ENCODE measurements at places on chromosomes 1 and 21. TPM values are rescaled to one million over a fixed set of nuclear protein-coding genes. Genes with fewer than 3 reads are reported as not detected.

GRCh38 chr1:12636098-12636950 is 7.6 kb upstream of the AADACL4 start:
- H3K27me3 ChIP-seq: no peaks in the 10 kb centered on the region
- H3K36me3 ChIP-seq: no peaks in the 10 kb centered on the region
- H3K4me1 ChIP-seq: no peaks in the 10 kb centered on the region
- H3K27ac ChIP-seq: no peak overlapping the region
- no peak for DNase-seq

DNA sequence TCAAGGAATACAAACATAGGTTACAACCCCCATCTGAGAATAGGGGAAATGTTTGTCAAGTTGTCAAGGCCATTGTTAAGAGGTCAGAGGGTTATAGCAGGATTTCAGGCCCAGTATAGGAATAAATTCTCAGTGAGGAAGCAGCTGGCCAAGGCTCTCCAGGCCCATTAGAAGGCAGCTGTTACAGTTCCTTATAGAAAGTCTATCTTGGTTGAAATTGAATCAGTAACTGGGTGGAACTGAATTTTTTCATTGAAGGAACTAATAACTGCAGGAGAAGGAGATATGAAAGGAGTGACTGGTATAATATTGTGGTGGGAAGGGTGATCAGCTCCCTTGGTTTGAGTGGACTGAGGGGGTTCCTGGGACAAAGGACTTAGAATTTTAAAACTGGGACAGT is 134.1 kb downstream of the CYYR1 start:
- no peaks in the 10 kb centered on the region for H3K36me3 ChIP-seq
- no peak overlapping the region for H3K27ac ChIP-seq
- DNase-seq: no peak
- no peaks in the 10 kb centered on the region for H3K4me1 ChIP-seq
- no peaks in the 10 kb centered on the region for H3K27me3 ChIP-seq
- no peak overlapping the region for H3K4me3 ChIP-seq

DNA sequence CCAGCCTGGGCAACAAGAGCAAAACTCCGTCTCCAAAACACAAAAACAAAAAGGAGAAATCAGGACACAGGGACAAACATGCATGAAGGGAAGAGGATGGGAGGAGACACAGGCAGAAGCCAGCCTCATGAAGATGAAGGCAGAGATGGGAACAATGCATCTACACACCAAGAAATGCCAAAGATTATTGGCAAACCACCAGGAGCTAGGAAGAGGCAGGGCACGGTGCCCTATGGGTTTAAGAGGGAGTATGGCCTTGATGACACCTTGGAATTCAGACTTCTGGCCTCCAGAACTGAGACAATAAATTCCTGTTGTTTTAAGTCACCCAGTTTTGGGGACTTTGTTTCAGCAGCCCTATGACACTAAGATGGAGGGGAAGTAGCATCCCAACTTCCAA is 5.2 kb downstream of the TMPRSS3 start:
- no peaks in the 10 kb centered on the region for H3K27me3 ChIP-seq
- no peaks in the 10 kb centered on the region for H3K36me3 ChIP-seq
- H3K27ac ChIP-seq: no peak overlapping the region

GLUL gene
- total RNA-seq: 69.5 TPM

GRCh38 chr1:207831517-207832327 is 79.2 kb downstream of the CD34 start:
- H3K4me1 ChIP-seq: peaks cover 47% of the 10 kb centered on the region
- peaks cover 11% of the 10 kb centered on the region for H3K36me3 ChIP-seq
- H3K27ac ChIP-seq: peak overlapping the region; percentile 60
- peak; percentile 28 for DNase-seq
- H3K27me3 ChIP-seq: no peaks in the 10 kb centered on the region

GRCh38 chr1:157137408-157138219 is 581 bp downstream of the ETV3 start:
- H3K27me3 ChIP-seq: no peaks in the 10 kb centered on the region
- peak overlapping the region; percentile 94 for H3K27ac ChIP-seq
- peak overlapping the region; percentile 92 for H3K4me3 ChIP-seq
- H3K36me3 ChIP-seq: peaks cover 21% of the 10 kb centered on the region
- H3K4me1 ChIP-seq: peaks cover 59% of the 10 kb centered on the region

- no peaks in the 10 kb centered on the region for H3K4me1 ChIP-seq
- no peaks in the 10 kb centered on the region for H3K36me3 ChIP-seq
- no peak overlapping the region for H3K27ac ChIP-seq
- H3K27me3 ChIP-seq: no peaks in the 10 kb centered on the region
- no peak overlapping the region for H3K4me3 ChIP-seq
Measured at GRCh38 chr1:47784497-47784822, 212.7 kb downstream of the TRABD2B start.

GRCh38 chr21:16418642-16419041 is 688.9 kb downstream of the USP25 start:
- H3K27me3 ChIP-seq: no peaks in the 10 kb centered on the region
- DNase-seq: no peak
- no peak overlapping the region for H3K4me3 ChIP-seq
- no peaks in the 10 kb centered on the region for H3K36me3 ChIP-seq

GRCh38 chr1:75394386-75395139 is 216.4 kb downstream of the SLC44A5 start:
- no peaks in the 10 kb centered on the region for H3K27me3 ChIP-seq
- no peak for DNase-seq
- H3K4me1 ChIP-seq: no peaks in the 10 kb centered on the region

DNA sequence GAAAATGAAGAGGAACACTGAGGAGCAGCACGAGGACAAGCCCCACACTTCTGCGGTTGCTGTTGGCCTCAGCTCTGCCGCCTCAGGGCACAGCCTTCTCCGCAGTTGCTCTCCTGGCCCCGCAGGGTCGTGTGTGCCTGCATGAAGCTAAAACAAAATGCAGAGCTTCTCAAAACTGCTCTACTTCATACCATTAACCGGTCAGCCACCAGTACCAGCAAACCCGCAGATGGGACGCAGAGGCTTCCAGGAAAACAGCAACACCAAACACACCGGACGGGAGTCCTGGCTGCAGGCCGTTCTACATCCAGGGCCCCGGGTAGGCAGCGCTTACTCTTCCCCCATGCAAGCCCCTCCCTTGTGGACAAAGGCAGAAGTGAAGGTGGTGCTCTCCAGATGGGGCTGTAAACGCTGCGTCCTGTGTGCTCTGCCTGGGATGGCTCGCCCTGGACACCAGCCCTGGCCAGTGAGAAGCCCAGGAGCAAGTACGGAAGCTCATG is 7.1 kb upstream of the C1orf159 start:
- peaks cover 9% of the 10 kb centered on the region for H3K4me1 ChIP-seq
- no peaks in the 10 kb centered on the region for H3K27me3 ChIP-seq
- no peak overlapping the region for H3K4me3 ChIP-seq
- no peak overlapping the region for H3K27ac ChIP-seq
- DNase-seq: no peak

DNA sequence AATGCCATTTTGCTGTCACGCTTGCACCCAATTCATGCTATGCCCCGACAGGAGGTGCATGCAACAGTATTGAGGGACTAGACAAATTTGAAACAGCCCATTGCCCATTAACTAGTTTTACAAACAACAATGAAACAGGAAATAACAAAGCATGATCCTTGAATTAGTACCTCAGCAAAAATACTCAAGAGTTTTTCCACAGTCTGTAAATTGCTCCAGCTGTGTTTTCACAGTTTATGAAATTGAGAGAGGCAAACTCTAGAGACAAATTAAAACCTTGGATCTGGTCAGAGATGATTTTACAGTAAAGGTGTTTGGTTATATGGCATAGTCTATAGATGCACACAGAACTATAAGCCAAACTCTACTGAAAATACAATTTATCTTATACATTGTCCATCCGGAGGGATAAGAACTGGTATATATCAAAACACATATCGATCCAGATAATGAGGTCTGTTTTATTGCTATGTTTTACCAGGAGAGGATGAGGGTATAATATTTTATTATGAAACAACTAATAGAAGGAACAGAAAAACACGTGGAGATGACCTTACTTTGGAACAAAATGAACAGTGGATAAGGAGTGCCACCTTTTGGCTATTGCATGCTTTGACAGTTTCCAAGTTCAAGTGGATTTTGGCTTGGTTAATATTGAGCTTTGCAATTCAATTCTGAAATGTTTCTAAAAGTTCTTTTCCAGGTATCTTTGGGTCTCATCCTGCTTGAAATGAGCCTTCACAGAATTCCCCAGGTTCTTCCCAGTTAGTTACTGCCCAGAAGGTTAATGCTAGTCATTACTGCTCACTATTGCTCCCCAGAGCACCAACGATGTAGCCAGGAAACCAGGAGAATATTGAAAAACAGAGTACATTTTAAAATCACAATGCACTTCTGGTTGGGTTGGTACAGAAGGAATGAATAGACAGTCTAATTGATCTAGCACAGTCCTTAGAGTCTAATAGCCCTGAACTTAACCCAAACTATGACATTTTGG is 45.7 kb downstream of the ZC3H11B start:
- no peaks in the 10 kb centered on the region for H3K36me3 ChIP-seq
- H3K4me1 ChIP-seq: no peaks in the 10 kb centered on the region
- no peaks in the 10 kb centered on the region for H3K27me3 ChIP-seq
- DNase-seq: peak; percentile 1
- no peak overlapping the region for H3K27ac ChIP-seq
- H3K4me3 ChIP-seq: no peak overlapping the region

CD2 gene
- 192 TPM for total RNA-seq

GRCh38 chr1:31248276-31248675 is 8.6 kb upstream of the NKAIN1 start:
- no peak for DNase-seq
- H3K4me3 ChIP-seq: no peak overlapping the region
- H3K27me3 ChIP-seq: no peaks in the 10 kb centered on the region
- no peaks in the 10 kb centered on the region for H3K36me3 ChIP-seq
- H3K27ac ChIP-seq: no peak overlapping the region

DNA sequence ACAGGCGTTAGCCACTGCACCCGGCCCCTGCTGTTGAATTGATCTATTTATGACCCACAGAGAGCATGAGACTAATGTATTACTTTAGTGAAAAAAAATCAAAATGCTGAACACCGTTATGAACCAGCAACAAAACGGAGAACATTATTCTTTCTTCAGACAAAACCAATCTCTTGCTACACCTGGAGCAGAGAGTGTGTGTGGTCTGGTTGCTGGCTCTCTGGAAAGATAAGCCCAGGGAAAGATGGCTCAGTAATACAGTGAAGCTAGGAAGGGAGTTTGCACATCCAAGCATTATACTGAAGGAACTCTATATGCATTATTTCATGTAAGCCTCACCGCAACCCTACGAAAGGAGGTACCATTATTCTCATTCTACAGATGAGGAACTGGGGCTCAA is 117.0 kb downstream of the GLUL start:
- H3K4me1 ChIP-seq: no peaks in the 10 kb centered on the region
- no peaks in the 10 kb centered on the region for H3K36me3 ChIP-seq
- no peak overlapping the region for H3K4me3 ChIP-seq

LRRC71 gene
- not detected for total RNA-seq

A3GALT2 gene
- total RNA-seq: not detected

DNA sequence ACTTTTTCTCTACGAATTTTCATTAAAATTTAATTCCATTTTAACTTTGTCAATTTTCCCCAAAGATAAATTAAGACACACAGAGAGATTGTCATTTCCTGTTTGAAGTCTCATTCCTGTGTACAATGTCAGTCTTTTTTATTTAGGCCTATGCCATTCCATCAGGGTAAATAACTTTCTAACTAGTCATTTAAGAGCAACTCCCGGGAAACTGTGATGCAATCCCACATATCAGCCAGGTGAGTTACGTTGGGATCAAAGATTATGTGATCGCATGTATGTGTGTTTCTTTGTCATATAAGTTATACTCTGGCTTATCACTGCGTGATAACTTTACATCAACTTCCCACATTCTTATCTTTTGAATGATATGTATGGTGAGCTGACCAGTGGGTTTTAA is 86.1 kb upstream of the S1PR1 start:
- H3K4me3 ChIP-seq: no peak overlapping the region
- H3K27me3 ChIP-seq: no peaks in the 10 kb centered on the region

DNA sequence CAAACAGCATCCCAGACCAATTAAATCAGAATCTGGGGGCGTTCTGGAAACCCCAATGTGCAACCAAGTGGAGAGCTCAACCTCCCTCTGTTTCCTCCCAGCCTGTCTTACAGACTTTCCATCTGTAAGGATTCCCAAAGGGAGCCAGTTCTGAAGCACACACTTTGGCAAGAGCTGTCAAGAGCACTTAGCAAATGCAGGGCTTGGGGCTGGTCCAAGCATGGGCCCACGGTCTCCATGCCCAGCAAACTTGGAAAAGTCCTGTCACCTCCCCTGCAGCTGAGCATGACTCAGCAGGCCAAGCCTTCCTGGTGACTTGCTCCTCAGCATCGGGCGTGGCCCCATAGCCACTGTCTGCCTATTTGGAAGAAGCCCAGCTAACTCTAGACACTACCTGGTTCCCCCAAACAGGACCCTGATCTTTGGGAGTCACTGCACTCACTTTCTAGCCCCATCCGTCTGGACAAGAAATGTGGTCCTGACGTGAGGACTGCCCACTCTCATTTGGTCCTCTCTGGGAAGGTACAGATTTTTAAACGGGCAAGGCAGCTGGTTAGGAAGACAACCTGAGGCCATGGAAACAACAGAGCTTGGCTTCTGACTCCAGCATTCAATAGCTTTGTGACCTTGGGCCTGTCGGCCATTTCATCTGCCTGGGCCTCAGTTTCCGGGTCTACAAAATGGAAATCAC is 16.9 kb downstream of the SLC2A1 start:
- peaks cover 91% of the 10 kb centered on the region for H3K4me1 ChIP-seq
- H3K36me3 ChIP-seq: peaks cover 51% of the 10 kb centered on the region
- H3K4me3 ChIP-seq: peak overlapping the region; percentile 7
- H3K27me3 ChIP-seq: no peaks in the 10 kb centered on the region

APCS gene
- not detected for total RNA-seq

GRCh38 chr1:112633628-112634027 is 14.0 kb downstream of the CAPZA1 start:
- H3K4me1 ChIP-seq: peaks cover 72% of the 10 kb centered on the region
- peaks cover 16% of the 10 kb centered on the region for H3K36me3 ChIP-seq
- H3K27me3 ChIP-seq: no peaks in the 10 kb centered on the region
- no peak for DNase-seq
- peak overlapping the region; percentile 72 for H3K4me3 ChIP-seq
- no peak overlapping the region for H3K27ac ChIP-seq

- DNase-seq: peak; percentile 82
- H3K4me3 ChIP-seq: peak overlapping the region; percentile 91
- no peaks in the 10 kb centered on the region for H3K27me3 ChIP-seq
Measured at GRCh38 chr1:19597496-19598309, 46.4 kb upstream of the NBL1 start.

VANGL1 gene
- 3.6 TPM for total RNA-seq

DNA sequence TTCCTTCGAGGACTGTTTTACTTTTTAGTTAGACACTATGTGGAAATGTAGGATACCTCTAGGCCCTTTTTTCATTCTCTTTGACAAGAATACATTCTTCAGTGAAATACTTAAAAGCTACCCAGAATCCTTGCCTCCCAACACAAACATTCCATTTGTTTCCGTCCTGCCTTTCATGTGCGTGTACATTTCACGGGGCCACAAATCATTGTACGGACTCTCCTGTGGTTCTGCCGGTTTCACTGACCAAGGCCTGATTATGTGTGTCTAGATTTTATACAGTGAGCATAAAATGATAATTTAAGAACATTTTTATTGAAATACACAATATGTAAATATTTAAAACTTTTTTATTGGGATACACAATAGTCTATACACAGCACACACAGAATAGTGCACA is 76.4 kb downstream of the RUNX3 start:
- no peak overlapping the region for H3K4me3 ChIP-seq
- no peak for DNase-seq
- H3K4me1 ChIP-seq: no peaks in the 10 kb centered on the region
- H3K27me3 ChIP-seq: no peaks in the 10 kb centered on the region
- H3K36me3 ChIP-seq: no peaks in the 10 kb centered on the region
- no peak overlapping the region for H3K27ac ChIP-seq

GRCh38 chr1:214548988-214549387 is 2.4 kb downstream of the PTPN14 start:
- H3K36me3 ChIP-seq: no peaks in the 10 kb centered on the region
- H3K27ac ChIP-seq: no peak overlapping the region
- peaks cover 26% of the 10 kb centered on the region for H3K27me3 ChIP-seq
- no peak overlapping the region for H3K4me3 ChIP-seq
- no peak for DNase-seq
